Naive B cell (primary cell): ENCODE measurements at places on chromosomes 7 and 10. TPM values are rescaled to one million over a fixed set of nuclear protein-coding genes. Genes with fewer than 3 reads are reported as not detected.

Gene NME8
- polyA plus RNA-seq: not detected

Gene ACBD7
- polyA plus RNA-seq: not detected

Gene TMEM229A
- polyA plus RNA-seq: not detected

Gene TSPAN33
- 131 TPM for polyA plus RNA-seq

Gene CALHM1
- polyA plus RNA-seq: not detected

Gene PAPSS2
- not detected for polyA plus RNA-seq

Gene CCL24
- polyA plus RNA-seq: not detected

Gene LIPF
- polyA plus RNA-seq: not detected

Gene CLCN1
- not detected for polyA plus RNA-seq

Gene IMMP2L
- polyA plus RNA-seq: 14.9 TPM

Gene BZW2
- 71.2 TPM for polyA plus RNA-seq

Gene SEC61G
- 184 TPM for polyA plus RNA-seq

Gene SFTPA1
- polyA plus RNA-seq: not detected

Gene ADARB2
- polyA plus RNA-seq: not detected

Gene CYP3A4
- not detected for polyA plus RNA-seq

Gene KIF11
- polyA plus RNA-seq: 0.96 TPM

Gene VWC2
- polyA plus RNA-seq: not detected

Gene SLC29A4
- not detected for polyA plus RNA-seq

Gene VWA2
- polyA plus RNA-seq: not detected
